ENCODE measurements at places on chromosomes 4 and X. TPM values are rescaled to one million over a fixed set of nuclear protein-coding genes. Genes with fewer than 3 reads are reported as not detected.

GRCh38 chr4:179195887-179196286, 1753.7 kb upstream of the AGA start:
- DNase-seq = no peak

GRCh38 chr4:61770456-61770855, 570.3 kb downstream of the ADGRL3 start:
- DNase-seq = no peak

- DNase-seq = no peak
Observed at GRCh38 chr4:116531870-116532269, 553.5 kb downstream of the TRAM1L1 start.

DNA sequence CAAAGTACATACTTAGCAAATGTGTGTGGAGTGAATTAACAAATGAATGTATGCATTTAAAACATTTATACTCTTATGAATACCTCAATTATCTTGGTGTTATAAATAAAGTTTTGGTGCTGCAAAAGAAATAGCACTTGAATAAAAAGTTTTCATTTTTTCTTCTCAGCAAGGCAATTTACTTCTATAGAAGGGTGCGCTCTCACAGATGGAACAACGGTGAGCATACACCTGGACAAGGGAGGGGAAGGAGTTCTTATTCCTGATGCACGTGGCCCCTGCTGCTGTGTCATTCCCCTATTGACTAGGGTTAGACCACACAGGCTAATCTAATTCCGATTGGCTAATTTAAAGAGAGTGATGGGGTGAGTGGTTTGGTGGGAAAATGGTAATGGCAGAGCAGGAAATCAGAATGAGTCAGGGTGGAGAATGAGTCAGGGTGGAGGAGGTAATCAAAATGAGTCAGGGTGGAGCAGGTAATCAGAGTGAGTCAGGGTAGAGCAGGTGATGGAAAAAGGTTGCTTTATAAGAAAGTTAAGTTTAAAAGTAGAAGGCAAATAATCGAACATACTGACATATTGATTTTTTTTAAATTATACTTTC, 28.2 kb upstream of the PGK1 start:
- DNase-seq = no peak

GRCh38 chrX:19798423-19798822, 89.0 kb downstream of the SH3KBP1 start:
- no peak for DNase-seq

DNA sequence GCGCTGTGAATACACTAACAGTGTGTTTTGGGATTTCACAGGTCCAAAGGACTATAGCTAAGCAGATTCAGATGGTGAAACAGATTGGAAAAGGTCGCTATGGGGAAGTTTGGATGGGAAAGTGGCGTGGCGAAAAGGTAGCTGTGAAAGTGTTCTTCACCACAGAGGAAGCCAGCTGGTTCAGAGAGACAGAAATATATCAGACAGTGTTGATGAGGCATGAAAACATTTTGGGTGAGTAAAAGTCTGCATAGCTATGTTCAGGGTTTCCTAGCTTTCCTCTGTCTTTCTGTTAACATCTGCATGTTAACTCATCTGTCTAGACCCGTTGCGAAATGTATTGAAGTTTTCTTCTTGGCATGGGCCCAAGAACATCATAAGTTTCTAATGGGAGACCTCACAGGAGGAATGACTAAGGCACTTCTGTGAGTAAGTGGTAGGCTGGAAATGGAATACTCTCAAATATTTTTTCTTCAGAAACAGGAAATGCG, 372.1 kb downstream of the BMPR1B start:
- peak; percentile 57 for DNase-seq

DNA sequence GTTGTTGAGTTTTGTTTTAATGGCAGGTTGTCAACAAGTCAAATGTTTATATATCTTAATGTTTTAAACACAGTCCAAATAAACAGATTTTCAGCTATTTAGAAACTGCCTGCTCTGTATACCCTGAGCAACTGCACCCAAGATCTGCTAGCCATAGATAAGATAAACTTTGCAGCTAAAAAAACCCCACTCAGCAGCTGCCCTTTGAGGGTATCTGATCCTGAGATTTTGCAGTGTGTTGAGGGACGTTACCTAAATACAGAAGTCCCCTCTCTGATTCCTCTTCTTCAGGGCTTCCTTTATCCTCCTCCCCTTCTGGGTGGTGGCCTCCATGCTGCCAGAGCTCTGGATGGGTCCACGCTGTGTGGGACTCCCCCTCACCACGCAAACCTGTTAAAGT, 11.0 kb upstream of the FGG start:
- no peak for DNase-seq

- DNase-seq = no peak
Observed at GRCh38 chr4:177441061-177441802, 1.0 kb downstream of the AGA start.

GRCh38 chr4:122826079-122826527, 528 bp upstream of the FGF2 start:
- DNase-seq = no peak

DNA sequence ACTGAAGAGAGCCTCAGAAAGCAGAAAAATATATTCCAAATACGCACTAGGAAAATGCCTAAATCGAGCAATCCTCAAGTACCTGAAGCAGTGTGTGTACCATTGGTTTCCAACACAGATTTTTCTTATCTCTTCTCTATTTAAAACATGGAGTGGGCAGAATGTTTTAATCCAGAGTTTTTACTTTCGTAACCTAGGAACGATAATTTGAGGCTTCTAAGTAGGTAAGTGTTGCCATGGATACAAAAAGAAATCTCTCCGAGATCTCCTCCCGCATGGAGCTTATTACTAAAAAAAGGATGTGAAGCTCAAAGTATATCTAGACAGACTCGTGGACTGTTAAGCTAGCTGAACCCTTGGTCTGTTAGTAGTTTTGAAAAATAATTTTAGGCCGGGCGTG, 23.0 kb upstream of the OTUD4 start:
- DNase-seq = no peak

GRCh38 chrX:41705680-41706374, 17.1 kb downstream of the GPR34 start:
- DNase-seq = no peak

DNA sequence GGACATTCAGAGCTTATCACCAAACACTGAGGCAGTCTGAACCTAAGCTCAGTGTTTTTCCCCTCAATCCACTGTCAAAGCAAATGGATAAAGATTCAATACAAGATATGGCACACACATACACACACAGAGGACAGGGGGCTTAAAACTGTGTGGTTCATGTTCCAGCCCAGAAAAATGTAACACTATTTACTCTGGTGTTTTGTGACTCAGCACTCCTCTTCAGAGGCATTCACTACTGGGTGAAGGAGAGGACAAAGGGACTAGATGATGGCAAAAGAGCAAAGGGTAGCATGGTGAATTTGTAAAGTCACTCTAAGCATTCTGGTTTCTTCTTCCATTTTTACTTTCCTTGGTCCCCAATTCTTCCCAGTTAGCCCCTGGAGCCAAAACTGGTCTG, 120.3 kb downstream of the ARHGEF9 start:
- no peak for DNase-seq

- no peak for DNase-seq
Observed at GRCh38 chrX:7242613-7243012, 94.7 kb upstream of the PUDP start.

DNA sequence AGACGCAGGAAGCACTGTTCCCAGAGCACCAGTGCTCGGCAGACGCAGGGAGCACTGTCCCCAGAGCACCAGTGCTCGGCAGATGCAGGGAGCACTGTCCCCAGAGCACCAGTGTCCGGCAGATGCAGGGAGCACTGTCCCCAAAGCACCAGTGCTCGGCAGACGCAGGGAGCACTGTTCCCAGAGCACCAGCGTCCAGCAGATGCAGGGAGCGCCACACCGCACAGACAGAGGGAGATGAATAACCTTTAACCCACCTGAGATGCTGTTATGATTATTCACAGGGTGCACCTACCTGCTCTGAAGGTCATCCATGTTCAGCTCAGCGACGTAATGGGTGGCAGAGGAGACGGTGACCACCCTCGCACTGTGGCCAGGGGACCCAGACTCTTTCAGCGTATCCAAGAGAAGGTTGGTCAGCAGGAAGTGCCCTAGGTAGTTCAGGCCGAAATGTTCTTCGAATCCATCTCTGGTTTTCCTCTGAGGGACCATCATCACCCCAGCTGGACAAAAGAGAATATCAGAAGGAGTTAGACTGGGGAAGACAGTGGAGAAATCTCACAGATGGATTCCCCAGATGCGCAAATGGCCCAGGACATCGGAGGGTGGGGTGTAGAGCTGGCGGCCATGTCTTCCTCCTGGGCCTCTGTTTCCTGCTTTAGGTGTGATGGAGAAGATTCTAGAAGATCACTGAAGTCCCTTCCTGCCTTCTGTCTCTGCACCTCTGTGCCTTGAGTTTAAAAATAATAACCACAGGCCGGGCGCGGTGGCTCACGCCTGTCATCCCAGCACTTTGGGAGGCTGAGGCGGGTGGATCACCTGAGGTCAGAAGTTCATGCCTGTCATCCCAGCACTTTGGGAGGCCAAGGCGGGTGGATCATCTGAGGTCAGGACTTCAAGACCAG, 234.1 kb downstream of the DHRSX start:
- DNase-seq = no peak

DNA sequence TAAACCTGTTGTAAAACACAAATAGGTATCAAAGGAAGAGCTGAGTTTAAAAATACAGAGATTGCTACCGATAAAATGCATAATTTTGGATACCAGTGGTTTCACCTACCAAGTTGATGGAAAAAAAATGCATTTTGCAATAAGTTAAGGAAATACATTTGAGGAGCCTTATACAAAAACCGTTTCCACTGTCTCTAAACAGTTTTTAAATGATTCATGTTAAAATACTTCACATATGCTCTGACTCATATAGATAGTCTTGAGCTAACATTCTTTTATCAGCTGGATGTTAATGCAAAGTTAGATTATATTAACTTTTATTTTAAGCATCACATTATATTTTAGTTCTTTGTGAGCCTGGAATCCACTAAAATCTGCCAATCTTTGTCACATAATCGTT, 50.6 kb upstream of the ANKRD17 start:
- DNase-seq = no peak

GRCh38 chrX:132716006-132716405, 227.2 kb upstream of the MBNL3 start:
- DNase-seq = no peak

DNA sequence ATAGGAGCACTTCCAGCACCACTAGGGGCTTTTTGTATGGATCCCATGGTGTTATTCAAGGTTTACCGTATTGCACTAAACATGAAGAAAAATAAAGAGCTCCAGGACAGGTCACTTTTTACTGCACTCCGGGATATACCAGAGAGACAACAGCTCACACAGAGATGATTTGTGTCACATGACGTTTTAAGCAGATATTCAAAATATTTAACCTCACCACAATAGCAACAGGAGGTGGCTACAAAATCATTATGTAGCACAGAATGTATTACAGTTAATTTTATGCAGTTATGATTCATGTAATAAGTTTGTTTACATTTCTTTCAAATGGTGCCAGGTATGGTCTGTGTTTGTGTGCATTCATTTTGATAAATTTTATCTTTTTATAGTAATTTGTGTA, 100.6 kb downstream of the LUZP4 start:
- DNase-seq = no peak

DNA sequence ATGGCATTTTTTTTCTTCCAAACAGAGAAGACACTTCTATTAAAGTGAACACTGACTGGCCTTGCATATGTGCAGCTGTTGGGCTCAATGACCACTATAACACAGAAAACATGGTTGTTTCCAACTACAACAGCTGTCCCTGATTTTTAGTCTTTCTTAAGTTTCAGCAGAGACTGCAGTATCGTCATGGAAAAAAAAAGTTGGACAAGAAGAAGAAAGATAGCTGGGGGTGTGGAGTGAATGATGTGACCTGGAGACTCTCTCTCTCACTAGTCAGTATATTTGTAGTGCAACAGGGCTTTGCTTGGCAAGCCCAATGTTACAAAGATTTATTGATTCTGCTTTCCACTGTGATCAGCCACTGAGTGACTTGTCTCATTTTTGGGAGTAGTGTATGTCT, 29.5 kb upstream of the C4orf54 start:
- DNase-seq = no peak

DNA sequence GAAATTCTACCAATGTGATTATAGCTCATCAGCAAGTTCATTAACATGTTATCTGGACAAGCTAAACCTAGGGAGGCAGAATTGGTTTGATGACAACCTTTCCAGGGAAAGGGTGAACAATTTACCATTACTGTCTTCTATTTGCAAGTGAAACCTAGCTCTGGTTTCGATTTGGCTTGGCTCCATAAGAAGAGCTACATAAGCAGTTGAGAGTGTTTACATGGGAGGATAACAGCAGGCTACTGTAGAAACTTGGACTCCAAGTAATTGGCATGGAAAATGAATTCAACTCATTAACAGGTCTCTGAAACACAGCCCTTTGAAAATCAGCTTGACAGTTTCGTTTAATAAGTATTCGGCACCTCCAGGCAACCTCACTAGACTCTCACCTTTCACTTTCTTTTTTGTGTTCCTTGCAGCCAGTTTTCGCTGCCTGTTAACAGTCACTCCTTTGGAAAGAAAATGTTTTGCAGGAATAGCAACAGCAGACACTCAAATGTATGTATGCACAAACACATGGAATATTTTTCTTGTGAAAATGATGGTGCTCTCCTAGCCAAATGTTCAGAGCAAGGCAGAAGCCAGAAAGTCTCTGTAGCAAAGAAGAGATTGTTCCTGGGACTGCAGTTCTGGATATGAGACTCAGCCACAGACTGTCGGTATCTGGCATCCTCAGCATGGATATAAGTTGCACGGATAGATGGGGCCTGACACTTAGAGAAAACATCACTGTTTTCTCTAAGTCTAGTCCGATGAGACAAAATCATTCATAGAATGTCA, 27.5 kb downstream of the POU3F4 start:
- no peak for DNase-seq

DNA sequence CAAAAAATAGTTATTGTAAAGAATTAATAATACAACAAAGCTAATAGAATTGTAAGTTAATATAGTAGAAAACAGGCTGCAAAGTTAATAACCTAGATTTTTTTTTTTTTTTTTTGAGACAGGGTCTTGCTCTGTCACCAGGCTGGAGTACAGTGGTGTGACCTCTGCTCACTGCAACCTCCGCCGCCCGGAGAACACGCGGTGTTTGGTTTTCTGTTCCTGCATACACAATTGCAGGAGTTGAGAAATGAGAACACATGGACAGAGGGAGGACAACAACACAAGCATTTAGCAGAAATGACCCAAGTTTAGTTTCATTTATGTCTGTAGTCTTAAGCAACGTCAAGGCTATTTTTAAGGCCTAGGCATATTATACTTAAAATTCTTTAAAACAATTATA, 145.9 kb upstream of the PCDH10 start:
- DNase-seq = no peak

The HSFX2 gene
- 0.83 TPM for total RNA-seq

The ZC4H2 gene
- 14.7 TPM for total RNA-seq

The ADGRL3 gene
- total RNA-seq = 3.5 TPM

The GUCY1A1 gene
- 20.0 TPM for total RNA-seq

The GAGE12F gene
- 0.86 TPM for total RNA-seq

The ETDB gene
- not detected for total RNA-seq

The NMU gene
- total RNA-seq = 0.75 TPM

The PGAM4 gene
- not detected for total RNA-seq

The PRRG1 gene
- 22.3 TPM for total RNA-seq

The LPAR4 gene
- total RNA-seq = 0.20 TPM

The CCDC120 gene
- total RNA-seq = 18.8 TPM

The RIBC1 gene
- total RNA-seq = 2.6 TPM

Measured in mucosa of gallbladder (tissue), 1 donor.